ENCODE measurements at places on chromosomes 1 and 21.

DNA sequence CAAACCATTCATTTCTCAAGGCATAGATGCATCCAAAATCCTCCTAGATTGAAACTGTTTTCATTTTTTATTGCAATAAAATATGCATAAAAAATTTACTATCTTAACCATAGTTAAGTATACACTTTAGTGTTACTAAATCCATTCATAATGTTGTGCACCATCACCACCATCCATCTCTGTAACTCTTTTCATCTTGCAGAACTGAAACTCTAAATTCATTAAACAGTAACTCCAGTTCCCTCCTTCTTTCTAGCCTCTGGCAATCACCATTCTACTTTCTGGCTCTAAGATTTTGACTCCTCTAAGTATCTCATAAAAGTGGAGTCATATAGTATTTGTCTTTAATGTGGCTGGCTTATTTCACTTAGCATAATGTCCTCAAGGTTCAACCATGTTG is 236.8 kb downstream of the SMYD3 start:
- no peak for DNase-seq

- peak; percentile 75 for DNase-seq
Measured at GRCh38 chr1:43348809-43349593, 9.8 kb upstream of the CDC20 start.

DNA sequence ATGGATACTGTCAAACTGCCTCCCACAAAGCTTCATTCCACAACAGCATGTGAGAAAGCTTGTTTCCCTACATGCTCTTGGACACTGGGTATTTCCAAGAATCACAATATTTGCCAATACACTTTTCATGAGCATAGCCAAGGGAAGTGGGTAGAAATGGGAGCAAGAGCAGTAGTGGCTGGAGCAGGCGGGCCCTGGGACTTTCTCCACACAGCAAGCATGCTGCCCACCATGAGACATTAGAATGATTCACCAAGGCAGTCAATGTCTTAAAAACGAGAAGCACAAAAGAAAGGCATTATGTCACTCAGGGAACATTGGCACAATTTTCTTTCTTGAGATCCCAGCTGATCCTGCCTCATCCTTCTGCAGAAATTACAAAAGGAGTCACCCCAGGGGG is 371.6 kb upstream of the RUNX1 start:
- DNase-seq, result no peak

- no peak for DNase-seq
Measured at GRCh38 chr21:32338209-32338921, 39.7 kb downstream of the MRAP start.

DNA sequence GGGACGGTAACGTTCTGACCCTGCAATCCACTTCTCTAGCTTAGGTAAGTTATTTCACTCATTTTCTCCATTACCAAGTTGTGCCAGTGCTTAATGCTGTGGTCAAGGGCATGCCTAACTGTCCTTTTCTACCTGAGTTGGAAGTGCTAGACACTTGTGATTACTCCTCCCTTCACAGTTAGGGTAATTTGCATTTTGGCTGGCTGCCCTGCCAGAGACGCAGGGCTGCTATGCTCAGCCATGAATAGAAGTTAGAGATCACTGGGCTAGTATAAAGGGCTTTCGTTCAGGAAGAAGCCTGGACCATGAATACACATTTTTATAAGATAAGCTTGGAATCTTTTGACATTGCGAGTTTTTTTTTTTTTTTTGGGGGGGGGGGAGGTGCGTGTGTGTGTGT is 633.2 kb upstream of the NEGR1 start:
- no peak for DNase-seq

GRCh38 chr1:41935226-41935625 is 16.5 kb upstream of the HIVEP3 start:
- no peak for DNase-seq

- peak; percentile 24 for DNase-seq
Measured at GRCh38 chr1:4652631-4653327, 1.6 kb upstream of the AJAP1 start.

GRCh38 chr1:110824192-110824591 is 48.8 kb upstream of the CD53 start:
- no peak for DNase-seq

GRCh38 chr1:210938416-210938925 is 195.5 kb downstream of the KCNH1 start:
- DNase-seq, result no peak

DNA sequence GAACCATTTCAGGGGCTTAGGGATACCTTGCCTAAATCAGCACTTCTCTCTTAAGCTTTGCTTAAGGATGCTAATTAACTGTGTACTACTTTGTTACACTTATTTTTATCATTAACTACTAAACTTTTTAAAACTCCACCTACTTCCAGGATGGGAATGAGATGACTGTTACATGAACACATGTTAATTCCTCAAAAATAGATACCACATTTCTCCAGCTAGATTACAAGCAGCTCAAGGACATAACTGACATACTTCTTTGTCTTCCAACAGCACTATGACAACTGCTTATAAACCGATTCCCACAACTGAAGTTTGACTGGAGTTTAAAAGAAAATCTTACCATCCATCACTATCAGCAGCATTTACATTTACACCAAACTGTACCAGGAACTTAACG is 53.7 kb downstream of the TP53BP2 start:
- no peak for DNase-seq

DNA sequence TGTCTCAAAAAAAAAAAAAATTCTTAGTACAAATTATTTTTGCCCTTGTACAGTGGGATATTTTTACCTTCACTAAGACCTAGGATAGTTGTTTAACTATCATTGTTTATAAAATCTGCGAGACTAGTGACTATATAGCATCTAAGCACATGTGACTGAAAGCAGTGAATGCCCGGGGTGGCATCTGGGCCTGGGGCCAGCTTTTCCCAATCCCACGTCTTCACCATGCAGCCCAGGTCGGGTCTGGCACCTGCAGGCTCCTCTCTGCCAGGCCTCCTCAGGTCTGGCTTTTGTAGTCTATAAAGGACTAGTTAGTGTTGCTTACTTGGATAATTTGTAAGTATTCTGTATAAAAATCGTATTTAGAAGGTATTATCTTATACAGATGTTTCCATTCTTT is 40.8 kb downstream of the CBS start:
- DNase-seq, result no peak

DNA sequence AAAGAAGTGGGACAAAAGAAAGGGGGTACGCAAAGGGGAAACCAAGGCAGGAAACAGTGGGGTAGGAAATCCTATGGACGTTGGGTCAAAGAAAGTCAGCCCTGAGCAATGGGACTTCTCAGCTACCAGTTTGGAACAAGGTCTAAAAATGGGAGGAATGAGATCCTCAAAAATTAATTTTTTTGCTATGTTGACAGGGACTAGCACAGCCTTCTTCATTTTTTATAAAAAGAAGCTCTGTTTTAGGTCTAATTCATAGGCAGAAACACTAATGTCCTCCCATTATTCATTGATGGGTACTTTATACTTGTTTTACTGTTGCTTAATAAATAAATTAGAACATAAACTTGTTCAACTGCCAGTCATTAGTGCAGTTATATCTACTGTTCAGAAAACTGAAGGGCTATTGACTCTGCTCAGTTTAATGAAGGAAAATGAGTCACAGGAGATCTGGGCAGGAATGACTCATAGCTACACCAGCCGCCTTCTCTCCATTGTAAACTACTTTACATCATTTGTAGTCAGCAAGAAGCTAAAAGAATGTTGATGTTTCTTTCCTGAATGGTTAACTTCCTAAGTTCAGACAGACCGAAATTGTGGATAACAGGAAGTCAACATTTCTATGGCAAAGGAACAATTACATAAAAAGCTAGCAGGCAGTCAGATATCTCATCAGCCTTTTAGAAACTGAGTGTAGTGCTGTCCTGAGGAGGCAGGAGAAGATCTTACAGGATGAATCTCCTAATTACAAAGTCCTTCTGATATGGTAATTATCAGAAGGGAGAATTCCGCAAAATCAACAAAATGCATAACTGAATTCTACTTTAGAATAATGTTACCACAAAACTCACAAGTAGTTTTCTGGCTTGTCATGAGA is 356.4 kb upstream of the PKN2 start:
- peak; percentile 89 for DNase-seq

DNA sequence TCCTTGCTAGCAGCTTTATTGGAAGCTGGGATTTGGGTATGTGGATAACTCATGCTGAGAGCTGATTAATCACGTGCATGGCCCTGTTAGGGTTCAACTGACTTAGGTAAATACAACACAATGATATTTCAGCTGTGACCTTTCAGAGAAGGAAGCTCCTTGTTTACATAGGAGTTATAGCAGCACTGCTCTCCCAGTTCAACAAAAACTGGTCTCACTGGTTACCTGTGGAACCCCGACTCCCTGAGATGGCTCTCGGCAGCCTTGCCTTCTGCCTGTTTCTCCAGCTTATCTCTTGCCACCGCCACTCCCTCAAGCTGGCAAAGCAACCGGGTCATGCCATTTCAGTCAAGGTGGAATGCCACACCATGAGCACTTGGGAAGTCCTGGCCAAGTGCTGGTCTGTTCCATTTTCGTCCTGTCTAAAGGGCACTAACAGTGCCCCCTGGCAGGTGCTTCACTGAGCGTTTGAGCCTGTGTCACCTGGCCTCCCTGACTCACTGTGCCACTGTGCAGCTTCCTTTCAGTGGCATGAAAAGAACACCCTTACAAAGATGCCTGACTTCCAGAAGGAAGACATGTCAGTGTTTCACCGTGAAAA is 31.6 kb downstream of the DOP1B start:
- peak; percentile 68 for DNase-seq

- peak; percentile 57 for DNase-seq
Measured at GRCh38 chr1:163083690-163084089, 14.5 kb downstream of the RGS4 start.

- DNase-seq, result peak; percentile 85
Measured at GRCh38 chr1:222817529-222817928, 2.7 kb downstream of the DISP1 start.

DNA sequence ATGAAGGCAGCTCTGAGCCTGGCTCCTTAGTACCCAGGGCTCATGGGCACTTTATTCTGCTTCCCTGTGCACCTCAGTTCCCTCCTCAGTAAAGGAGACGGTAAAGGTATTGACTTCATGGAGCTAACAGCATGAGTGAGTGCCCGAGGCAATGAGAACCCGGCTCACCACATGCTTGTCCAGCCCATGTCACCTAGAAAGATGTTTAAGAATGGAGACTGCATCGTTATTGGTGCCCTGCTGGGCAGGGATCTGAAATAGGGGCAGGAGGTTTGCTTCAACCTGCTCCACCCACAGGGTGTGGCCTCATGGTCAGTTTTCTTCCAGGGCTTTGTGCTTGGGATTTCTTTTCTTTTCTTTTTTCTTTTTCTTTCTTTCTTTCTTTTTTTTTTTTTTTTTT is 7.0 kb upstream of the KCNE1 start:
- no peak for DNase-seq

- no peak for DNase-seq
Measured at GRCh38 chr1:199057322-199057721, 418.5 kb downstream of the PTPRC start.

DNA sequence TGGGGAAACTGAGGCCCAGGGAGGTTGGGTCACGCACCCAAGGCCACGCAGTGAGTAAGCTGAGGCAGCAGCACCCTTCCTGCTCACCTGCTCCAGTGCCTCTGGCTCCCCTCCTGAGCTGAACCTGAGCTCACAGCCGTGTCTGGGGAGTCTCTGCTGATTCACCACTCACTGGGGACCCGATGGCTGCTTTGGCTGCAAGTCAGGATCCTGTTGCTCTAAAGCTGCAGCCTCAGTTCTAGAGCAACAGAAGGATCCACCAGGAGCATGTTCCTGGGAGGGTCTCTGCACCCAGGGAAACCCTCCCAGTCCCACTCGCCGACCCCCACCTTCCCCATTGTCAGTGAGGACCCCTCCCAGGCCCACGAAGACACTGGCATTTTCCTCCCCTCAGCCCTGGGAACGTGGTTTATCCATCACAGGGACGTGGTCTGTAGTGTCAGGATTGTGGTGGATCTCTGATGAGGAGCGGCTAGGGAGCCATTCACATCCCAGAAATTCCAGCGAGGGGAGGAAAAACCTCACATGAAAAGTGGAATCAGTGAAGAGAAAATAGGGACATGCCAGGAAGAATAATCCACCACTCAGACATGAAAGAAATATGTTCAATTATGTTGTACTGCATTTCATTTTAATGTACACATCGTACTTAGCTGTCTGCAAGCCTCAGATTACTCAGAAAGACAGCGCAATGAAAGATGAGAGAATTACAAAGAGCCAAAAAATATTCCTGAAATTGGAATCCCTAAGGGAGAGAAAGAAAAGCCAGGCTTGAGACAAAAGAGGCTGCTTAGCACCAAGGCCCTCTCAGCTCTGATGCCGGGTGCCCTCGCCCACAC is 447.2 kb downstream of the MATN1 start:
- DNase-seq, result no peak

DNA sequence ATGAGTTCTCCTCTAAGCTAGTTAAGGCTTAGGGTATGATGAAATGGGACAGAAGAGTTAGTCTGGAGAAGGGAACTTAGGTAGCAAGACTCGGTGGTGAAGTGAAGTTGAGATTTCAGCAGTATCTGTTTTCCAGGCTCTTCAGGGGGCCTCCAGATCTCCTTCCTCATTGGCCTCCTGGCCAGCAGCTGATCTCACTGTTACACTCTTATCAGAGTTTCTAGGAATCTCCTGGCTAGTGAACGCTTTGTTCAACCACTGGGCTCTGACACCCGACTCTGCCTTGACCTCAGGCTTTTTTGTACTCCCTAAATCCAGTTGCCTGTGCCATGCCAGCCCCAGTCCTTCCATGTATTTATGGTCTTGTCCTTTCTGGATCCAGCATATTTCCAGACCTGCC is 311.0 kb downstream of the ASTN1 start:
- no peak for DNase-seq

DNA sequence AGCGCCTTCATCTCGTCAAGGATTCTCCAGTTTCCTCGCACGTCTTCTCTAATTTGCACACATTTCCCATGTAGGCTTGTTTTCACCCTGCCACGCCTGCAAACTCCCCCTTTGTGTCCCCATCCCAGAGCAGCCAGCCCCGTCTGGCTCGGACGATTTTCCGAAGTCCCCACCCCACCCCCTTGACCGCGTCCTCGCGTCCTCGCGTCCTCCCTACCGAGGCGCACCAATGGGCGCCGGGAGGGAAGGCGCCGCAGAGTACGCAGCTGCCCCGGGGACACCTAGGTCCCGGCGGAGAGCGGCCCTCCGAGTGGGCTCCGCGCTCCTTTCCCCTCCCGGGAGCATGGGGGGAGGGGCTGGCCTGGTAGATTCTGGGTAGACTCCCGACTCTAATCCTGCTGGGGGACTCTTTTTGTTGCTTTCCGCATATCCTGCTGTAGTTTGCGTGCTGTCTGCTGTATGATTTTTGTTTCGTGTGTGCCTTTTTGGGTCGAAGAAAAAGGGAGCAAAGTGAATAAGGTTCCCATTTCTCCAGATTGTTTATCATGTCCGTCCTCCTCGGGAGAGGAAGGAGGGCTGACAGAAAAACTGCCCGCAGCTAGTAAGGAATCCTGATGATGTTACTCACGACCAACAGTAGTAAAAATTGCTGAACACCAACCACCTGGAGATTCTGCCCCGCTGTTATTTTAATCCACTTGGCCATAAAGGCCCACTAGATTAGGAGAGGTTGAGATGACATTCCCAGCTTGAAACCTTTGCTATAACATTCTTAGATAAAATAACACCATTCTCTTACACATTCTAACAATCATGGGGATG is 1.5 kb downstream of the CACHD1 start:
- peak; percentile 55 for DNase-seq
